ENCODE measurements at places on chromosomes 16 and 17.

DNA sequence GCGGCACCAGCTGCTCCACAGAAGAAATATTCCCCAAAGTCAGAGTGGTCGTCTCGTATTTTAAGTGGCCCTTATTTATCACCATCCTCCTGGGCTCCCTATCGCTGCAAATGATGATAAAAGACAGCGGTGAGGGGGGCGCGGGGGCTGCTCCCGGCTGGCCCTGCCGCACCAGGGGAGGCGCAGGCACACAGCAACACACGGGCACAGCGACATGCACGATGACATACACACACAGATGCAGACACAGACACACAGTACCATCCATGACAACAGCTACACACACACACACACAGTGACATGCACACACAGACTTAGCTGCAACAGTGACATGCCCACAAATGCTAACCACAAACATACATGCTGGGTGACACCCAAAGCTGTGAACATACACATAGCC lies 52.5 kb downstream of the MRM1 start:
- no peak for DNase-seq

- no peak for DNase-seq
Observed at GRCh38 chr17:65121916-65122806, 15.0 kb upstream of the RGS9 start.

- peak; percentile 70 for DNase-seq
Observed at GRCh38 chr16:86732621-86733295, 154.4 kb downstream of the FOXL1 start.

DNA sequence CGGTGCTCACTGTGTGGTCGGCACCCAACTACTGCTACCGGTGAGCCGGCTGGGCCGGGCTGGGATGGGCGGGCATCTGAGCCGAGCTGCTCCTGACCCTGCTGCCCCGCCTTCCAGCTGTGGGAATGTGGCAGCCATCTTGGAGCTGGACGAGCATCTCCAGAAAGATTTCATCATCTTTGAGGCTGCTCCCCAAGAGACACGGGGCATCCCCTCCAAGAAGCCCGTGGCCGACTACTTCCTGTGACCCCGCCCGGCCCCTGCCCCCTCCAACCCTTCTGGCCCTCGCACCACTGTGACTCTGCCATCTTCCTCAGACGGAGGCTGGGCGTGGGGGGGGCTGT lies 6.9 kb downstream of the TBX6 start:
- DNase-seq: no peak

GRCh38 chr17:50199803-50200456 lies 1.5 kb downstream of the COL1A1 start:
- peak; percentile 98 for DNase-seq

GRCh38 chr16:16960785-16961184 lies 510.0 kb downstream of the XYLT1 start:
- no peak for DNase-seq

GRCh38 chr17:48125829-48126531 lies 18.4 kb downstream of the SNX11 start:
- no peak for DNase-seq

DNA sequence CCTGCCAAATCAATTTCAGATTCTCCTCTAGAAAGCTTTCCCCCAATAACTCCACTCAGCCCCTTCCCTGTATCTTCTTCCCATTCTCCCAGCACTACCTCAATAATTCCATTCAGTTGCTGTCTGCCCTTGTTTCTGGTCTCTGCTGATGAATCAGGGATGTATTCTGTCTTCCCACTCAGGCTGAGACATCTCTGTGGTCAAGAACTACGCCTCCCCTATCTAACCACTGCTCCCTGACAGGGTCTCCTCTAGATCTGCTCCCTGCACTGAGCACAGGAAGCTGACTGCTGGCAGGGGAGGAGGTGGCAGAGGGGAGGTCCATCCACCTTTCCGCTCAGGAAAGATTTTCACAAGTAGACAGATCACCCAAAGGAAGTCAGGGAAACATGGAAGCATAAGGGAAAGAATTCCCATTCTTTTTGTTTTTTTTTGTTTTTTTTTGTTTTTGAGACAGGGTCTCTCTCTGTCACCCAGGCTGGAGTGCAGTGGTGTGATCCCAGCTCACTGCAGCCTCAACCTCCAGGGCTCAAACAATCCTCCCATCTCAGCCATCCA lies 16.9 kb upstream of the SP2 start:
- DNase-seq: peak; percentile 16

GRCh38 chr17:82548681-82549303 lies 29.3 kb downstream of the FOXK2 start:
- DNase-seq: no peak

DNA sequence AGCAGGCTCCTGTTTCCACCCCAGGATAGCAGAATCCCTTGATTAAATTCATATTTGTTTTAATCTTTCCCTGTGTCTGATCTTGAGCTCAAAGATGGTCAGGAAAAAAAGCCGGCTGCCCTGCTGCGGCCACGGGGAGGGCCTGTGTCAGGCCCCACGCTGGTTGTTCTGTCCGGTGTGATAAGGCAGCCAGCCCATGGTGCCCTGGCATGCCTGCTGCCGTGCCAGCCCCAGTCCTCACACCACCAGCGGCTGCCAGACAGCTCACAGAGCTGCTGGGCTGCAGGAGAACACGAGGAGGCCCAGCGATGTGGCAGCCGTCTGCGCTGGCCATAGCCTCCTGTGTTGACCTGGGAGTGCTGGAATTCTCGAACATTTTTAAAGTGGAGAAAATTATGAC lies 34.7 kb upstream of the BRD7 start:
- no peak for DNase-seq
